B cell (primary cell): ENCODE measurements at places on chromosomes 6 and 20.

GRCh38 chr20:41155261-41155660 lies 17.9 kb downstream of the PLCG1 start:
- no peak for DNase-seq

- DNase-seq: no peak
Measured at GRCh38 chr6:26660000-26660361, 435 bp upstream of the ZNF322 start.

DNA sequence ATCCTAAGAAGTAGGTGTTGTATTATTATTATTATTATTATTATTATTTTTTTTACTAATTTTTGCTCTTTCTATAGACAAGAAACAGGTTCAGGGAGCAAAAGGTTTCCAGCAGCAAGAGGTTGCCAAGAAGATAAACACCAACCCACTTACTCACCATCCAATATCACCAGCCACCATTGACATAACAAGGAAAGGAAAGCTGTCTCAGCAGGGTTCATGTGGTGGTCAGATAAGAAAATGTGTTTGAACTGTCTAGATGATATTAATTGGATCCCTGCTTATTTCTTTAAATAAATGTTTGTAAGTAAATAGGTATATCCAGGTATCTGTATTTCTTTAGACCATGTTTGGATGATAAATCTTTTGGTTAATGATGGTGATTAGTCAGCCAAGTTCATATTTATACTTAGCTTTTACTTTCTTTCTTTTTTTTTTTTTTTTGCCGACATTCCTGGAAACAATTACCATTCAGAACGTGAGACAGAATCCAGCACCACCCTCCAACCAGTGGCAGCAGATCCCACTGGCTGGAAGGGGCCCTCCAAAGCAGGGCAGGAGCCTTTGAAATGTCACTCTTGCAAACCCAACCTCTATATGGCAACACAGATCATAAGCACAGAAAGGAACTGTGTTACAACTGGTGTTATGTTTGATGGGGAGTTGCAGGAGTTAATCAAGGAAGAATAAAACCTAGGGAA lies 139.2 kb upstream of the ECI2 start:
- no peak for DNase-seq

DNA sequence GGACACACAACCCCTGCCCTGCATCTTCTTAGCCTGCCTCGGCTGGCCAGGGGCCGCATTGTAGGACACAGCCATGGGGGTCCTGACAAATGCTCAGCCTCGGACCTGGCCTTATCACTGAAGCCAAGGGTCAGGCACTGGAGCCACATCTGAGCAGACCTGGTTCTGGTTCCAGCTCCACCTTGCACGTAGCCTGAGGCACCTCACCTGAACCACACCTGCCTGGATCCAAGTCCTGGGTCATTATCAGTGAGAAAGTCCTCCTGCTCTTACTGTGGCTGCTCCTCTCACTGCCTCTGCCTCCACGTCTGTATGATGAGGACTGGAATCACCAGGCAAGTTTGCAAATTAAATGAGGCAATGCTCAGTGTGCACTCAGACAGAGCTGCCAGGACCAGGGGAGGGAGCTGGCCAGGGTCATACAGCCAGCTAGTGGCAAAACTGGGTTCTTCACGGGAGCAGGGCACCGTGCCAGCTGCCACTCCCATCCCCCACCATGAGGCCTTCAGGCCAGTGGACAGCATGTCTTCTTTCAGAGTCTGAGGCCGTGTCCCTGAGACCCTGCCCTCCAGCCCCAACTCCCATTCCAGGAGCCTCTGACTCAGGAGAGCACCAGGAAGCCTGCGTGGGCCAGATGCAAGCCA lies 40.2 kb downstream of the MRPL14 start:
- no peak for DNase-seq

- DNase-seq: no peak
Measured at GRCh38 chr6:68226460-68226859, 408.6 kb upstream of the ADGRB3 start.

- DNase-seq: no peak
Measured at GRCh38 chr20:18815194-18815942, 1.8 kb downstream of the SCP2D1 start.

DNA sequence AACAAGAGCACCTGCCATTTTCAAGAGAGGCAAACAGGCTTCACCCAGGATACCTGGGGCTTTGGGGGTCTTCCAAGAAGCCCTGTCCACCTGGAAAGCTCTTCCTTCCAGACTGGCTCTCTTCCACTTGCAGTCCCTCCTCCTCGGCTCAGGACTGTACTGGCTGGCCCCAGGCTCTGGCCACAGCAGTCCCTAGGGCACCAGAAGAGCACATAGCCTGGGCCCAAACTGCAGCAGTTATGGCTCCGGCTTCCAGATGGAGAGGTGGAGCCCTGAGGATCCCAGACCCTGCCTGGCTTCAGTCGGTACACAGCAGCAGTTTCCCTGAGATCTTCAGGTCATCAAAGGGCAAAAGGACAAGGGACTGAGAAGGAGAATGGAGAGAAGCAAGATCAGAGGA lies 1.6 kb upstream of the SLC35B2 start:
- DNase-seq: no peak

DNA sequence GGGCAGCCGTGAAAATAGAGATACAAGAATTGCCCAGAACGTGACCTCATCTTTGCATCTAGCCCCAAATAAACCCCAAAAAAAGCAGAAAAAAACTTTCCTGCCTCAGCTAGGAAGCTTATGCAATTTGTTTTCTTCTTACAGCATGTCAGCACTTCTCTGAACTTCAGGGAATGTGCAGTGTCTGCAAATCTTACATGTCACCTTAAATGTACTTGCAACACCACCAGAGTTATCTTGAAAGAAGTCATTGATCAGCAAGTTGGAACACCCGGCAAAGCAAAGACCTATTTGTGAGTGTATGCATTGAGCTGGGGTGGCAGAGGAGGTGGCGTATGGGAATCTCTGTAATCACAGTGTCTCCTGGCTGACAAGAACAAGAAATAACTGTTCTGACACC lies 123.4 kb downstream of the PKHD1 start:
- no peak for DNase-seq
